ENCODE measurements at places on chromosomes 16 and 17.

DNA sequence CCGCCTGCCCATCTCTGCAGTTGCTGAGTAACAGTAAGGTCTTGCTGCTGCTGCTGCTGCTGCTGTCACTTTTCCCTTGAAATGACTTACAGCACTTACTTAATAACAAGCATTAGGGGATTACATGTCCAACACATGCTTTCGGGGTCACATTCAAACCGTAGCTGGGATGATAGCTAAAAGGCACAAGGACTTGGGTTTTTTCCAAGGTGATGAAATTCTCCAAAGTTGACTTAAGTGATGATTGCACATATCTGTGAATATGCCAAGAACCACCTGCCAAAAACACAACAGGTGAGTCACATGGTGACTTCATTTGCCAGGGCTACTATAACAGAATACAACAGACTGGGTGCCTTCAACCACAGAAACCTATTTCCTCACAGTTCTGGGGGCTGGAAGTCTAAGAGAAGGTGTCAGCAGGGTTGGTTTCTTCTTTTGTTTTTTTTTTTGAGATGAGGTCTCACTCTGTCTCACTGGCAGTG lies 121.9 kb upstream of the TNRC6C start:
- DNase-seq, result no peak

DNA sequence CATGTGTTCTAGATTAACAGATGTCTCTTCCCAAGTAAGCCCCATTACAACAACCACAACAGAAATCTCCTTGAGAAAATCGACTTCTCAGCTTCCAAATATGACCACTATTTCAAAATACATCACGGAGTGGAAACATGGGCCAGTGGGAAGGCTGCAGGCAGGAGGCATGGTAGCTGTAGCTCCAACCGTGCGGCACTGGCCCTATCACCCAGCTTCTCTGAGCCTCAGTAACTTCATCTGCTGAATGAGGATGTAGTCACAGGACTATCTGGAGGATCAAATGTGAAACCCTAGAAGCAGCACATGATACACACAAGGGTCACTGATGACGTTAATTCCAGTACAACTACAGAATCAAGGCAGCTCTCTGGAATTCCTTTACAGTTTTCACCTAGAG lies 112.2 kb downstream of the VPS53 start:
- DNase-seq, result no peak

DNA sequence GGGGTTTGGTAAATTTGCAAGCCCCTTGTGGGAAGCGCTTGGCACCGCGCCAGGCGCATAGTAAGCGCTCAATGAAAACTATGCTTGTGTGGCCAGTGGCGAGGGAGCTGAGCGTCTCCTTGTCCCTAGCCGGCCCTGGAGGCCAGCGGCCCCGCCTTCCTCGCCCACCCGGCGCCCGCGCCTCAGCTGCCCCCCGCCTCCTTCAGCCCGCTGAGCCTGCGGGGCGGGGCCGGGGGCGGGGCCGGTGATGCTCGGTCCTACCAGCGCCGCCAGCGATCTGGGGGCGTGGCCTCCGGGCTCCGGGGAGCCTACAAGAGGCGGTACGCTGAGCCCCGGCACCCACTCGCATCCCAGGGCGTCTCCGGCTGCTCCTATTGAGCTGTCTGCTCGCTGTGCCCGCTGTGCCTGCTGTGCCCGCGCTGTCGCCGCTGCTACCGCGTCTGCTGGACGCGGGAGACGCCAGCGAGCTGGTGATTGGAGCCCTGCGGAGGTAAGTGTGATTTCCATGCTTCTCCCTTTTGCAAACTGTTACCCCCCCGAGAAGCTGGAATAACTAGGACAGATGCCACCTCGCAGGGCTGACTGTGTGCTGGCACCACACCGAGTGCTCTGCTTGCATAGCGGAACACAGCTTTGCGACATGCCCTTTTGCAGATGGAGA lies at the start of gene CRISPLD2:
TSS of gene CRISPLD2 (plus strand) at position 342 of the 661 bp plus-strand sequence. CDS start 18,511 bp downstream, outside the sequence.
- DNase-seq, result peak; percentile 96

- DNase-seq, result no peak
Measured at GRCh38 chr17:50268743-50269275, 5.5 kb upstream of the TMEM92 start.

DNA sequence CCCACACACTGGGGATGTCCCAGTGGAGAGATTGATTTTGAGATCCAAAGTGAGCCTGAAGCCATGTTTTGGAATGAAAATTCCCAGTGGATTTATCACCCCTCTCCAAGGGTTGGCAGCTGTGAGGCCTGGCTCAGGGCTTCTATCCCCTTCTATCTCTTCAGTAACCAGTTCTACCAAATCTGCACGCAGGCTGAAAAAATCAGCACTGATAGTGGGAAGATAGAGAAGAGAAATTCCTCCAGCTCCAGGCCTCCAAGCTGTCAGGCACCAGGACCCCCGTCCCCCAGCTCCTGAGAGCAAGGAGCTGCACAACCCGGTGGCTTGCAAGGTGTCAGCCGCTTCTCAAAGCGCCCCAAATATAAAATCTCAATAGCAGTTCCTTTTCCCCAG lies 1.0 kb downstream of the FLOT2 start:
- no peak for DNase-seq

DNA sequence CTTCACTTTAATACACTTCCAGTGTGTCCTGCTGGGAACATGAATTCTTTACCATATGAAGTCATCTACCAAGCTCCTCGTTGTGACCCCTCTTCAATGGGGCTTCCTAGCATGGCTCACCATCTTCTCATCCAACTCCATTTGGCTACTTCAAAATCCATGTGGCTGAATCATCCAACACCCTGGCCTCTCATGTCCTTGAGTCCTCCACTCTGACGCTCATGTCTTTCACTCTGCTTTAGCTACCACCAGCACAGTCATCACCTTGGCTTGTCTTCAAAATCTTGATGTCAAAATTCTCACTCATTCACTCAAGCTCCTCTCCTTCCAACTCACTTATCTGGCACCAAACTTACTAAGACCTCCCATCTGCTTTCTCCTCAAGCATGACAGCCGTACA lies 35.8 kb downstream of the AMFR start:
- DNase-seq, result peak; percentile 47

- DNase-seq, result no peak
Measured at GRCh38 chr17:40448213-40448638, 5.0 kb downstream of the IGFBP4 start.

DNA sequence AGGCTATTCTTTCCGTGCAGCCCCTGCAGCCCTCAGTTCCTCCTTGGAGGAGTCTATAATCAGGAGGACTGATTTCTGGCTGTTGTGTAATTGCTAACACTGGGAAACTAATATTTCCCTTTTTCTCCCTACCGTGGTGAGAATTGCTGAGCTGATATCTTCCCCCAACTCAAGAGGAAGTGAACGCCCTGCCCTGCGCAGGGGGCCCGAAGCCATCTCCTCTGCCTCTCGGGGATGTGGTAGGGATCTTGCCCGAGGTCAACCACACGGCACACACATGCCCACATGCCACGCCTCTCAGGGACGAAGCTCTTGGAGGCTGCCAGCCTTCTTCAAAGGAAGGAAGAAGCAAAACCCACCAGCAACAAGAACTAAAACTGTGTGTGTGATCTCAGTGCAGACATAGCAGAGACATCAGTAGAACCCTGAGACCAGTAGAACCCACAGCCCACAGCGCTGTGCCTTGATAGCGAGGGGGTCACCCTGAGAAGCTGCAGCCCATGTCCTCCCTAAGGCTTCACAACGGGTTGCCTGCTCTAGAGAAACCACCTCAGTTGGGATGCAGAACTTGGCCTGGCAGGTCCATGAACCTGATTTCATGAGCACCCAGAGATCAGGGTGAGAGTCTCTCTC lies 8.9 kb upstream of the ULK2 start:
- DNase-seq, result no peak

GRCh38 chr17:3683054-3683511 lies 12.9 kb downstream of the P2RX5 start:
- peak; percentile 73 for DNase-seq

DNA sequence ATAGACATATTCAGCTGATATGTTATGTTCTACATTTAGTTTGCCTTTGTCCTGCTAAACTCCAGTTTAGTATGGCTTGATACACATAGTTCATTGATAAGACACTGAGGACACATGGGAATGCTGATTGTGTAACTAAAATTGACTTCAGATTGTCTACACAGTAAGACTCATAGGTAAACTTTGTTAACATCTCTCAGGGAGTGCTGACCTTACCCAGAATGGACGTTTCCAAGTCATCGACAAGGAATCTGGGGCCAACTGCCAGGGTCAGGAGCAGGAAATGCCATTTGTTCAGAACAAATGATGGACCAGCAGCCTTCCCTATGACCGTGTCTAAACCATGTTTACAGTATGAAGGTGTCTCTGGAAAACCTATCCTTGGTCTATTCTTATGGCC lies 58.7 kb downstream of the DYNLRB2 start:
- peak; percentile 38 for DNase-seq

- DNase-seq, result no peak
Measured at GRCh38 chr17:38697061-38697820, 7.8 kb upstream of the MLLT6 start.

DNA sequence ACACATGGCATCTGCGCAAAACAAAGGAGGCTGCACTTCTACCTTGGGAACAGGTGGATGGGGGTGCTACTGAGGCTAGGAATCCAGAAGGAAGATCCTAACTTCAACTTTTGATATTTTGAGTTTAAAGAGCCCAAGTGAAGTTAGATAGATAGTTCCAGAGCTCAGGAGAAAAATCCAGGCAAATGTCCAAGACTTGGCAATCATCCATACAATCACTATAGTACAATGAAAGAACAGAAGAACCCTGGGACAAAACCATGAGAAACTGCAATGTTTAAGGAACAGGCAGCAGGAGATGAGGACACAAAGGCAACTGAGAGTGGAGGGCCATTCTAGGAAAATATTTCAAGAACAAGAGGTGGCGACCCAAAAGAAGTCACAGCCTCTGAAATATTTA lies 12.4 kb downstream of the CDYL2 start:
- DNase-seq, result no peak

All from H54 (cell line).